ENCODE measurements at places on chromosomes 5 and 9. TPM values are rescaled to one million over a fixed set of nuclear protein-coding genes. Genes with fewer than 3 reads are reported as not detected.

DNA sequence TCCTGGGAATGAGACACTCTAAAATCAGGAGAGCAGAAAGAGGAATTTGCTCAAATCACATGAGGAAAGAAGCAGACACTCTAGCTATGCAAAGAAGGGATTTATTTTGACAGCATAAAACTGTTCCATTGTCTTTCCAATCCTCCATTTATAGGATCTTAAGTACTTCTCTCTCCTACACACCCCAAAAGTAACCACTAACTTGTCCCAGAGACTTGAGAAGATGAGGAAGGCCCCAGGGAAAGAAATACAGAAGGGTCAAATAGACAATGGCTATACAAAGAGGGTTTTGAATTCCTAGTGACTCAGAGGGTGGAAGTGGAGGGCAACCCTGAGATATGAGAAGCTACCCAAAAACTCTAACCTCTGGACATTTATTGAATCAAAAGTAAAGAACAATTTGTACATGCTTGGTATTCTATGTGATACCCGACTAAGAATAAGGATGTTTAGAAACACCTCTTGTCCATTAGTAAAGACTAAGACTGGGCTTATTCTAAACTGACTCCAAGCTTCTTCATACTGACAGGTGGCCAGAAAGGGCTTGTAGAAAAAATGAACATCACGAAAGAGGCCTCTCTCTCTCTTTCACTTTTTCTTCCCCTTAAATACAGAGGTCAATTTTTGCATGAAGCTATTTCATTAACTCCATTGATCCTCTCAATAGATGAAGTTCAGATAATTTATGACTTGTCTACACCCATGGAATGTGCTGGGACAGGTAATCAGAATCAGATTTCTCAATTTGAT is 20.6 kb downstream of the DMAC1 start:
- DNase-seq = no peak

DNA sequence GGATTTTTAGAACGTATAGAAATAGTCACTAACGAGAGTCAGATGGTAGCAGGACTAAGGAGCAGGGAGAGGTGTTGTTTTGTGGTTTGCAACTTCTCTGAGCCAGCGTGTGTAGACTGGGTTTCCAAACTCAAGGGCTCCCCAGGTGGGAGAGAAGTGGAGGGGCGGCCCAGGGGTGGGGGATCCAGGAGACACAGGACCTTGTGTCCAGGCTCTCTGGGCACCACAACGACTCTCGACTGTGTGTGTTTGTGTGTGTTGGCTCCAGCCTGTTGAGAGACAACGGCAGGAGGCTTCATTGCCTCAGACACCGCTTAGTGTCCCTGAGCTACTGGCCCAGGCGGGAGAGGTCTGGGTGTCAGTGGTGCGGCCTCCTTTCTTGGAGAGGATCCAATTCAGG is 934 bp upstream of the FCN1 start:
- DNase-seq = no peak

- no peak for DNase-seq
Measured at GRCh38 chr5:101424530-101425175, 521.6 kb upstream of the ST8SIA4 start.

DNA sequence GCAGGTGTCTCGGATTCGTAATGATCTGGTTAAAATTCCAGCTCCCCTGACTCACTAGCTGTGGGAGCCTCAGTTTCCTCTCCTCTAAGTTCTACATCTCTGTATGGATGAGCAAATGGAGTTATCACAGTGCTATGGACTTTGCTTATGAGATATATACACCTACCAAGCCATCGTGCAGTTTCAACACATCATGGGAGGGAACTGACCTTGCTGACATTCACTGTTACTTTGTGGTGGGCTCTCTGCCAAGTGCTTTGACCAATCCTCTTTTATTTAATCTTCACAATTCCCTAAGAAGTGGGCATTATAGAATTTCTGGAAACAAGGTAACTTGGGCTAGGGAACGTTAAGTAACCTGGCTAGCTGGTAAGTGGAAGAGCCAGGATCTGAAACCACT is 70.2 kb downstream of the PTPN3 start:
- no peak for DNase-seq

DNA sequence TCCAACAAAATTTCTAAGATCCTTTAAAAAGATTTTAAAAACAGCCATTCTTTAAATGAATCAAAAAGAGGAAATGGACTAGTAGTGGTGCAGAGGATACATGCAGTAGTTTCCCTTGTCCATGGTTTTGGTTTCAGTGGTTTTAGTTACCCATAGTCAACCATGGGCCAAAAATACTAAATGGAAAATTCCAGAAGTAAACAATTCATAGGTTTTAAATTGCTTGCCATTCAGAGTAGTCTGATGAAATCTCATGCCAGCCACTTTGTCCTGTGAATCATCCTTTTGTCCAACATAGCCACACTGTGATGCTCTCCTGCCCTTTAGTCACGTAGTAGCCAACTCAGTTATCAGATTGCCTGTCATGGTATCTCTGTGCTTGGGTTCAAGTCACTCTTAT is 286.1 kb downstream of the ANXA1 start:
- DNase-seq = no peak

GRCh38 chr5:2373631-2374030 is 377.8 kb downstream of the IRX2 start:
- DNase-seq = no peak

GRCh38 chr5:155106221-155106620 is 92.7 kb downstream of the KIF4B start:
- DNase-seq = no peak

GRCh38 chr9:130287736-130288135 is 22.2 kb downstream of the HMCN2 start:
- no peak for DNase-seq

DNA sequence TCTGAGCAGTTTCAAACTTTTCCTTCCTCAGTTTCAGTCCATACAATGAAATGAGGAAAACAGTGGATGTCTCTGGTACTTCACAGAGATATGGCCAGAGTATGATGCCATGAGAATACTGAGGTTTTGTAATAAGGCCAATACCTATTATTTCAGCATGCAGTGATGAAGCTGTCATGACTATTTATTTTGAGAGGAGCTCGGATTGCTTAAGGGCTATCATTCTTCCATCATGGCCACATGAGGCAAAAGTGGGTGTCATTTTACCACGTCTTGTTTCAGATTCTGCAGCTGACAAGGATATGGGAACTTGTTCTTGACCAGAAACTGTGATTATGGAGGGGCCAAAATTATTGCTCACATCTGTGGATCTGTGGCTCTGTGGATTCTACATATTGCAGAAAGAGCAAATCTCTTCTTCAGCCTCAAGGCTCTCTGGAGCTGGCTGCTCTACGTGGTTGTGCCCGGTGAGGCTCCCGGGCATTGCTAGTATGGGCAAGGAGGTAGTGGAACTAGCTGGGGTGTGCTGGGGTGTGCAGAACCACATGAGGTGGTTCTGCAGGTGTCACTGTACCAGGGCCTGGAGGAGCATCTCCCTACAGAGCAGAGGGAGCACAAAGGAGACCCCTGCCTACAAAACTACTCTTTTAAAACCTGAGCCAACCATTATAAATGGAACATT is 180.3 kb downstream of the SEMA6A start:
- peak; percentile 6 for DNase-seq

- DNase-seq = no peak
Measured at GRCh38 chr9:135326141-135326540, 153.4 kb upstream of the PPP1R26 start.

DNA sequence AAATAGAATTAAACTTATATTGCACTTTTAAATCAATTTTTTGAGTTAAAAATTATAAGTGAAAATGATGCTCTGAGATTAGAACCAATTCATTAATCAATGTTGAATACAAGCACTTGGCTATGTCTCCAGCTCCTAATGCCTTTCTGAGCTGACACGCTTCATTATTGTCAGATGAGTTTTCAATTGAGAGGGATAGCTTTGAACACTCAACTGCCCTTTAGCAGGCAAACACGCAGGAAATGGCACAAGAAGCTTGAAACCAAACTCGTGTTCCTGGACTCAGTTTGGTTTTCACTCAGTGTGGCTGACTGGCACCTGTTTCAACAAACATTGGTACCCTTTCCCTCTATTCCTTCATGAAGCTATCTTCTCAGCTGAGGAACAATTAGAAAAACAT is 109.8 kb downstream of the MCTP1 start:
- no peak for DNase-seq

GRCh38 chr9:19176856-19177255 is 49.6 kb upstream of the PLIN2 start:
- no peak for DNase-seq

DNA sequence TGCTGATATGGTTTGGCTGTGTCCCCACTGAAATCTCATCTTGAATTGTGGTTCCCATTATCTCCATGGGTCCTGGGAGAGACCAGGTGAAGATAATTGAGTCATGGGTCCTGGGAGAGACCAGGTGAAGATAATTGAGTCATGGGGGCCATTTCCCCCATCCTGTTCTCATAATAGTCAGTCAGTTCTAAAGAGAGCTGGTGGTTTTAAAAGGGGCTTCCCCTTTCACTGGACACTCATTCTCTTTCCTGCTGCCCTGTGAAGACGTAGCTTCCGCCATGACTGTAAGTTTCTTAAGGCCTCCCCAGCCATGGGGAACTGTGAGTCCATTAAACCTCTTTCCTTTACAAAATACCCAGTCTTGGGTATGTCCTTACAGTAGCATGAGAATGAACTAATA is 99.6 kb downstream of the TRIM32 start:
- no peak for DNase-seq

- no peak for DNase-seq
Measured at GRCh38 chr5:177354711-177355110, 3.0 kb upstream of the RGS14 start.

DNA sequence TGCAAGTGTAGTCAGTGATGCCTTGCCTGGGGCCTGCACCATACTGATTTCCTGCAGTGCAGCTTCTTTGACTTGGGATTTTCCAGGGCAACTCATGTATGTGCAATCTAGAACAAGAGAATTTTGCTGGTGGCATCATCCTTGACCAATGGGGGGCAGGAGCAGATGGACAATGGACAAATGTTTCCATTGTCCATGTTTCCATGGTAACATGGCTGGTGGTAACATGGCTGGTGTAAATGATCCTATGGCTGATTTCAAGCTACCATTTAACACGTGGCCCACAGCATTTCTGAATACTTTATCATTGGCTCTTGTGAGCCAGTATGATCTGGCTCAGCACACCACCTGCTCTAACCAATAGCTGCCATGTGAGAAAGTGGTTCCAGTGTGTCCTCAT is 130.1 kb upstream of the OSMR start:
- DNase-seq = no peak

- no peak for DNase-seq
Measured at GRCh38 chr5:150197476-150197875, 7.6 kb downstream of the SLC6A7 start.

DNA sequence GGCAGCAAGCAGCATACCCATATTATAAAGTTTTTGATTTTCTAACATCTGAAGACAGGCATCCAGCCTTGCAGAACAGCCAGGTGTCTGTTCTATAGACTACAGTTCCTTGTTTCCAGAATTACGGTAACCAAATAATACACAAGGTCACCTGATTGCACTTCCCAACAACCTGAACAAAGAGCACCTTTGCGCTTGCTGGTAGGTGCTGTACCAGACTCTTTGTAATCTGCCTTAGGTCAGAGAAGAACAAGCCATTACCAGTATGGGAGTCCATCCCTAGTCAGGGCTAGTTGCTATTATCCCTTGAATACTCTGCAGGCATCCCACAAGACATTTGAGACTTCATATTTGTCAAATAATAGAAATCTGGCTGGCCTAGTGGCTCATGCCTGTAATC is 256.2 kb downstream of the ARRDC3 start:
- no peak for DNase-seq

- DNase-seq = no peak
Measured at GRCh38 chr9:6441269-6441668, 28.3 kb downstream of the UHRF2 start.

- no peak for DNase-seq
Measured at GRCh38 chr5:82521431-82522051, 243.4 kb upstream of the RPS23 start.

DNA sequence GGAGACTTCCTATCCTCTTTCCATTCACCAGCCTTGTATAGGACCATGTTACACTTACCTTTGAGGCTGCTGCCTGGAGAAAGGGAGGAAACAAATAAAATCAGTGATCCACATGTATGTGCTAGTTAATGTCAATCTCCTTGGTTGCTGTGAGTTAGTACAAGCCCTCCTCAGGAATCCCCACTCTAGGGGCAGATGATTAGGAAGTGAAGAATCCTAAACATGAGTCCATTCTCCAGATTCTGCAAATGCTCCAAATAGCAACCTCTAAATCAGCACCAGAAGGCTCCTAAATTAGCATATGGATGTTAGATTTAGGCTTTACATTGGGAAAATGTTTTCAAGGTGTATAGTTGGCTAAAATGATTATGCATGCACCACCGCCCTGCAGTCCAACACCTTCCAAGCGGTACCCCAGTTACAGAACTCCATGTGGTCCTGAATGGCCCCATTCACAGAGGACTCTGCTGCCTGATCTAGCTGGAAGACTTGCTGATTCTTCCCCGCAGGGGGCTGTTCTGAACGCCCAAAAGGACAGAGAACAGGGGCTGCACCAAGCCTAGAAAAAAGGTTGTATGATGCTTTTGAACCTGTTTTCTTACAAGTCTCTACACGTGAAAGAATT is 123.2 kb downstream of the TLE1 start:
- DNase-seq = no peak

PCDHGA10 gene
- 4.9 TPM for total RNA-seq

TMC1 gene
- total RNA-seq = 0.69 TPM

PHF24 gene
- 0.49 TPM for total RNA-seq

CANX gene
- 263 TPM for total RNA-seq

C5 gene
- 10.3 TPM for total RNA-seq

HRCT1 gene
- not detected for total RNA-seq

CDH12 gene
- 4.8 TPM for total RNA-seq

FREM1 gene
- 30.9 TPM for total RNA-seq

SIMC1 gene
- 11.6 TPM for total RNA-seq

SPINK4 gene
- total RNA-seq = not detected

Data from skin of body (tissue), 3 donors.